ENCODE measurements at places on chromosomes 1 and 21.

GRCh38 chr1:154744352-154745035 is 125.6 kb downstream of the KCNN3 start:
- no peak for DNase-seq

DNA sequence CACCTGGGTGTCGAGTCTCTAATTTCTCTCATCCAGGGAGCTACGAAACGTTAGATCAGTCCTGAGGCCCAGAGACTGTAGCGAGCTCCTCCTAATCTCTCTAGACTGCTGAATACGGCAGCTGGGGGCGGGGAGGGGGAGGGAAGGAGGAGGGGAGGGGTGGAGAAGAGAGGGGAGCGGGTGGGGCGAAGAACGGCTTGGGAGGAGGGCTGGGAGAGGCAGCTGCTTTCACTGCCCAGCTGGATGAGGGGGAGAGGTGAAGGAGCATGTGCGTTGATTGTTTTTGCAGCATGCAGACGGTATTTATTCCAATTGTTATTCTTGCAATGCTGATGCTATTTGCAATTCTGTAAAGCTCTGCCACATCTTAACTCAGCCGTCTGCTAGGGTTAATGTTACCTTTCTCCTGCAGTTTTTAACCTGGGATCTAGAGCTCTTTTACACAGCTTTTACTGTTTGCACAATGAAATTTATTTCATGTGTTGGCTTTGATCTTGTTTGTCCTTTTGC is 790 bp downstream of the DNAJC6 start:
- DNase-seq, result peak; percentile 87

- no peak for DNase-seq
Observed at GRCh38 chr1:235075777-235076308, 52.8 kb downstream of the TOMM20 start.

DNA sequence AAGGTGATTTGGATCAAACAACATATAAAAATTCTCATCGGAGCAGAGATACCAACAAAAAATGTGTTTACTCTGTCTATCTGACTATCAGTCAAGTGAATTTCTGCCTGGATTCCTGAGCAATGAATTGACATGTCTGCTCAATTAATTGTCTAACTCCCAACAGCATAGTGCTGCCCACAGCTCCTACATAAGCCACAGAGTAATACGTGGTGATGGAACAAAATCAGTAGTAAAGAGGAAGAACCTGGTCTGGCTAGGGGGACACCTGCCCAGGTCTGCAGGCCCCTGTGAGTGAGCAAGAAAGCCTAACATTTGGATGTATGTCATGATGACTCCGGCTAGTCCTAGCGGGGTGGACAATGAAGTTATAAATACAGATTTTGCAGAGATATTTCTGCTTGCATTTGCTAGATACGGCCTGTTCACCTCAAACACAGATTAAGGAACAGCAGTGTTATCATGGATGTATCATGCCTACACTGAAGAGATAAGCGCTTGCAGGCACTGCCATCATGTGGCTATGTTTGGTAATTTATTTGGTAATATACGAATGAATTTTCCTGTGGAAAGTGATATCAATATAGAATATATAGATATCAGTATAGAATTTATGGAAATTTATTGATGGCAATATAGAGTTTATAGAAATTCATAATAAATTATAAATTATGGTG is 69.6 kb upstream of the LRRC8B start:
- DNase-seq, result peak; percentile 71
